ENCODE measurements at places on chromosomes 13 and 19.

DNA sequence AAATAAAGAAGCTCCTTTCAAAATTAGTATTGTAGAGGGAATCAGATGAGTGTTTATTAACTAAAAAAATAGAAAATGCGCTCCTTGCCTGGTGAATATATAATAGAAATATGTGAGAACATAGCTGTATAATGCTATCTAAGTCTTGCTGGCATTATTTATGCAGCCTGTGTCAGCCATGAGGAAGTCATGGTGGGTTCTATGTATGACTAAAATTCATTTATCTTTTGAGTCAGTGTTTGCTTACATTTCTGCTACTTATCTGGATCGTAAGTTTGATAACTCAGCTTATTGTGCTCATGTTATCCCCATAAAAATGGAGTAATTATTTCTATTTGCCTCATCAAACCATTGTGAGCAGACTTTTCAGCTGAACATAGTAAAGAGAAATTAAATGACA is 449.3 kb downstream of the OXGR1 start:
- no peak for DNase-seq

DNA sequence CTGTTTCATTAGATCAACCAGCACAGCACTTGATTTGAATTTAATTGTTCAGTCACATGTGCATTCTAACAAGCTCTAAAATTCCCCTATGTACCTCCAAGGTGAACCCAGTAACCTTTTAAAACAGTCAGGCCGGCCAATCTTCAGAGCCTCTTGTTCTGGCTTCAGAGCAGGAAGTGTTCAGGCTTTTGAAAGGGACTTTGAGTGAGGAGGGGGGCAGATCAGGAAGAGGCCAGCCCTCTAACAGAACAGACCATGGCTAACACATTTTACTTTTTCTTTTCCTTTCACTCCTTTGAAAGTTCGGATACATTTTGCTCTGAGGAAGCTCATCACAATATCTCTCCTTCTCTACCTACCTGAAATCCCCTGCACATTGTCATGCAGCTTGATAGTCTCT is 390.3 kb downstream of the TBC1D4 start:
- DNase-seq, result no peak

- DNase-seq, result no peak
Observed at GRCh38 chr19:38389101-38389925, 816 bp downstream of the SPRED3 start.

DNA sequence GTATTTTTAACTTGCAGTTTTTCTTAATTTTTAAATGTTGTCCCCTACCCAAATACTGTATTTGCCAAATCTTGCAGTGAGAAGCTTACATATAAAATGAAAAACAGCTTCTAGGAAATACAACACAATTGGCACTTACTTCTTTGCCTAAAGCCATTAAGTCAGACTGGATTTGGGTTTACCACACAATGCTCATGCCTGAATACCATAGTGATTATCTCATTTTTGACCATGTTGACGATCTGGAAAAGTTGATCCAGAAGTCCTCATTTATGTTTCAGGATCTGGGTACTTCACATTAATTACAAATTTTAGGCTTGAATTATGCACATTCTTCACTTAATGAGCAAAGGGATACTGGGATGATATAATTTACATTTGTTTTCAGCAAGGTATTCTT is 2.4 kb downstream of the RNF6 start:
- no peak for DNase-seq

DNA sequence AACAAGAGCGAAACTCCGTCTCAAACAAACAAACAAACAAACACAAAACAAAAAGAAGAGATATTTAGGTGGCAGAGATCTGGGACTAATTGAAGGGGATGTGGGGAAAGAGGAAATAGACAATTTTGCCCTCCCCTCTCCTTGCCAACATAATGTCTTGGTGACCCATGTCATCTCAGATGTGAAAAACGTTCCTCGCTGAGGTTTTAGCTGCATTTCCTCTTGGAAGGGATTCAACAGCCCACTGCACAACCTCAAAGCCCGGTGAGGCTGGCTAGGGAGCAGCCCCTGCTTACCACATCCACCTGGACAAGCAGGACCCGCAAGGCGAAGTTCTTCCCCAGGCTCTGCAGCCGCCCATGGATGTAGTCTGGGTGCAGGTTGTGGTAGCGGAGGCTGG is 4.9 kb downstream of the ERCC1 start:
- no peak for DNase-seq

DNA sequence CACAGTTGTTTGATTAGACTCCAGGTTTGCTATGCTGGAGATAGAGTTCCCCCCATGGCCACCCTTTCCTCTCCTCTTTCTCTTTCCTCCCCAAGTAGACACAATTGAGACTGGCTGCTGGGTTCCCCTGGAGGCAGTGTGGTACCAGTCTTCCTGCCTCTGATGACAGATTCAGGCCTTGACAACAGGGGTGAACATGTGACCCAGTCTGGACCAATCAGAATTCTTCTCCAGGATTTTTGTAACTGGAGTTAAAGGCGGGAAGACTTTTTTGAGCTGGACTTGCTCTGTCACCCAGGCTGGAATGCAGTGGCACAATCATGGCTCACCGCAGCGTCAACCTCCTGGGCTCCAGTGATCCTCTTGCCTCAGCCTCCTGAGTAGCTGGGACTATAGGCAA is 48.7 kb downstream of the CCNE1 start:
- DNase-seq, result no peak

DNA sequence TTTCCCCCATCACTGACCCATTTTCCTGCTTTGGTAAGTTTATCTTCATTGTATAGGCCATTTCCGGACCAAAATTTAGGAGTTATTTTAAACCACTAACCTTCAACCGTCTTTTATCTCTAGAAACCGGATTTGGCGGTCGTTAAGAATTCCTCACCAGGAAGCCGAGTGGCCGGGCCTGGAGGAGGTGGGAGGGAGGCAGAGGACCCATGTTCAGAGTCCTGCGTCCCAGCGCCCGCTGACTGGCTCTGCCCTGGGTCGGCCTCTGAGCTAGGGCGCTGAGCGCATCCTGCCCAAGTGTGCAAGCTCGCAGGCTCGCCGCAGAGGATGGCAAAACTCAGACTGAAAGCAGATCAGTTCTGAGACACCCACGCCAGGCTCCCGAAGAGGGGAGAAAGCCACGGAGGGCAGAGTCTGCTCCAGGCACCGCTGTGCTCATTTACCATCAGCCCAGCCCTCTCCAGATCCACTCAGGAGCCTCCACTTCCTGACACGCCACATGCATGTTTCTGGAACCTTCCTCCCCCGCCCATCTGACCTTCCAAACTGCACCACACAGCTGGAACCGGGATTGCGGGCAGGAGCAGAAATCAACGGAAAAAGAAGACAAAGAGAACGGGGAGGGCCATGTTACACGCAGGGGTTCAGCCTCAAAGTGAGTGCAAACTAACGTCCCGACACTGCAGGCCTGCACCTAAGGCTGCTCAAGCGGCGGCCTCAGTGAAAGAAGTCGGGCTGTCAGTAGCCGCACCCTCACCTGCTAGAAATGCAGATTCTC is 8.3 kb downstream of the COL4A1 start:
- no peak for DNase-seq

- DNase-seq, result no peak
Observed at GRCh38 chr19:28290963-28291657, 921.8 kb downstream of the UQCRFS1 start.

DNA sequence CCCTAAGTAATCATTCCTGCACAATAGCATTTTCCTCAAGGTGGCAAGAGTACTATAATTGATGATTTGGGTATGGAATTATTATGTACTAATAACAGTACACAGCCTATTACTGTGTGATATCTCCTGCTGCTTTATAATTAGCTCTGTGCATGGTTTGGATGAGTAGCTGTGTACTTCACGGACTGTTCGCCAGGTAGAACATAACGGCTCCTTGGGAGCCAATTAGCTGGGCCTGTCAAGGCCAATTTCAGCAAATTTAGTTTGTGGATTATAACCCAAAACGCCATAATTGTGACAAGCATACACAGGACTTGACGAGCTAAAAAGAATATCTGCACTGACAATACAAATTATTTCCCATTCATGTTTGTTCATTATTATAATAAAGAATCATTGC is 1584.2 kb downstream of the SLITRK1 start:
- no peak for DNase-seq

- DNase-seq, result no peak
Observed at GRCh38 chr19:17515408-17516149, 4.1 kb downstream of the PGLS start.

GRCh38 chr19:2140138-2140569 is 11.2 kb downstream of the AP3D1 start:
- DNase-seq, result no peak

DNA sequence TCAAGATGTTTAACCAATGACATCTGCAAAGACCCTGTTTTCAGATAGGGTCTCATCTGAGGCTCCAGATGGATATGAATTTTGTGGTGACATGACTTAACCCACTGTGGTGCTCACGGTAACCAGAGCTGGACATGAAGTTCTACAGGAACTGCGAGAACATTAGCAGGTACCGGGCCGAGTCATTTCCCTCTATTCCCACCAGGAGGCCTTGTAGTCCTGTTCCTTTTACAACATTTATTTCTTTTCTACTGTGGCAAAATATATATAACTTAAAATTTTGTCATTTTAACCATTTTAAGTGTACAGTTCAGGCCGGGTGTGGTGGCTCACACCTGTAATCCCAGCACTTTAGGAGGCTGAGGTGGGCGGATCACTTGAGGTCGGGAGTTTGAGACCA is 7.6 kb upstream of the TSPAN16 start:
- DNase-seq, result no peak

GRCh38 chr19:11463391-11463790 is 17.5 kb downstream of the ELAVL3 start:
- DNase-seq, result no peak

GRCh38 chr19:20662421-20663105 is 1.2 kb upstream of the ZNF626 start:
- DNase-seq, result no peak

DNA sequence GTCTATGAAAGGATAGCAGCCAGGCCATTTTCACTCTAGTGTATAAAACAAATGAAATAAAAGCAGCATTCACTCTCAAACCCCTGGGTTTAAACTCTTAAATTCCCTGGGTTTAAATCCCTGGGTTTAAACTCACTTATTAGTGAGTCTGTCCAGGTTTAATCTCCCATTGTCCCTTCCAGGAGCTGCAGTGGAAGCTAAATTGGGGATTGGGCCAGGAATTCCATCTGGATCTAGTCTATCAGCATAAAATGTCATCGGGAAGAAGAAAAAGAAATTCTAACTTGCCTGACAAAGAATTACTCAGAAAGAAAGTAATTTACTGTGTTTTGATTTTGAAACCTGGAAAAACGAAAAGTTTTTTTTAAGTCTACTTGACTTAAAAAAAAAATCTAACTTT is 54.8 kb downstream of the FRY start:
- DNase-seq, result no peak

- no peak for DNase-seq
Observed at GRCh38 chr19:32068793-32069192, 276.6 kb upstream of the ZNF507 start.

DNA sequence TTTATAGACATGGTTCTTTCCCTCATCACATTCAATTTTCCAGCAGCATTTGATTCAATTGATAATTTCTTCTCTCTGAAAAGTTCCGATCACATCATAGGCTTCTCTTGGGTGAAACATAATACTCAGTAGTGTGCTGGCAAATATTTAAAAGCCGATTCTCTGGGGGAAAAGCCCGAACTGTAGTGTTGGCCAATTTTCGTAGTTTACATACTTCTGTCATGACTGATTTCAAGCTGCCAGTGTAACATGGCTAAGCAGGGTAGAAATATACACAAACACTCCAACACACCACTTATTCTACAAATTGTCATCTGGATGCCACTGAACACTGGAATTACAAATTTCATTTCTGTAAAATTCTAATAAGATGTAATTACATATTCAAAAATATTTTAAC is 56.1 kb upstream of the FREM2 start:
- no peak for DNase-seq

DNA sequence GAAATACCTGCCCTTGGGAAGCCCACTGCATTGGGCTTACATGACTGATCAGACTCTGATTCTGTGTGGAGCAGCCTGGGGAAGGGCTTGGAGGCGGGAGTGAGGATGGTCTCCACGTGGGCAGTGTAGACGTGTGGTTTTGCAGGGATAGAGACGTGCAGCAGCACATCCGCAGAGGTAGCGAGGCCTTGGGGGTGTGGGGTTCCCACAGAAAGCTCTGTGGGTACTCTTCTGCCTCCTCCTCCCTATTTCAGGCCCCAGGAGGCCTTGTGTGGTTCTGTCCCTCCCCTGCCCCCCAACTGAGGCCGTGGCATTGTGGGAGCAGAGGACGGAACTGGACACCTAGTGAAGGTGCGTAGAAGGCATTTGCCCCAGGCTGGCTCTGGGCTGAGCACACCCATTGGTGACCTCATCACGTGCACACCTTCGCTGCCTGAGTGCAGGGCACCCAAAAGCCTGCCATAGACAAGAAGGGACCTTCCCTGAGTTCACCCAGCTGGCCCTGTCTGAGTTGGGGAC is 28.9 kb downstream of the PPP1R37 start:
- DNase-seq, result no peak

- no peak for DNase-seq
Observed at GRCh38 chr13:22055259-22055658, 384.4 kb downstream of the FGF9 start.

DNA sequence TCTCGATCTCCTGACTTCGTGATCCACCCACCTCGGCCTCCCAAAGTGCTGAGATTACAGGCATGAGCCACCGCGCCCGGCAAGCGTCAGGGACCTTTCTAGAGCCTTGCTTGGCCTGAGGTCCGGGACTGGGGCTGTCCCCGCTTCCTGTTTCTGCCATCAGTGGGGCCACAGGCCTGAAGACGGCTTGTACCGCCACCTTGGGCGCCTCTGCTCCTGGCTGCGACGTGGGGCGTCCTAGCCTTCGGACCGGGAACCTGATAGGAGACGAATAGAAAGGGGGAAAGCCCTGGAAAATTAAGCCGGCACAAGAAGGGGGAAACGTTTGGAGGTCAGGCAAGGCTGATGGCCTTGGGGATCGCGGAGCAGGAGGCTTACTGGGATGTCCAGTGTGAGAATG is 35.1 kb downstream of the RNF6 start:
- no peak for DNase-seq

GRCh38 chr13:34247596-34247995 is 429.6 kb downstream of the RFC3 start:
- no peak for DNase-seq

DNA sequence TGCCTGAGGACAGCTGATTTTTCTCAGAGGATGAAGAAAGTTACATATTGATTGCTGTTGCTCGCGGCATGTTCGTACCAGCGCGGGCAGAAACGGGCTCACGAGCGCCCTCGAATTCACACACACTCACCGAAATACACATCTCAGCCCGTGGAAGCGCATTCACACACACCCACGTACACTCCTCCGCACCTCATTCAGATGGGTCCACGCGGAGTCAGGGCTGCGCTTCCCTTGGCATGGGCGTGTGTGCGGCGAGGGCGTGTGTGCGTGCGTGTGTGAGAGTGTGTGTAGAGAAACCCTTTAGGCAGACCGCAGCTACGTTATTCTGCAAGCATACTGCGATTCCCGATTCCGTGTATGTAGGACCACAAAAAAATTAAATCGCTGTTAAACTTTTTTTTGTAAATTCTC is 2.1 kb upstream of the PCDH17 start:
- no peak for DNase-seq

All from activated CD8-positive, alpha-beta memory T cell treated with anti-CD3 and anti-CD28 coated beads for 4 hours (primary cell).